ENCODE measurements at places on chromosomes 7 and 10.

DNA sequence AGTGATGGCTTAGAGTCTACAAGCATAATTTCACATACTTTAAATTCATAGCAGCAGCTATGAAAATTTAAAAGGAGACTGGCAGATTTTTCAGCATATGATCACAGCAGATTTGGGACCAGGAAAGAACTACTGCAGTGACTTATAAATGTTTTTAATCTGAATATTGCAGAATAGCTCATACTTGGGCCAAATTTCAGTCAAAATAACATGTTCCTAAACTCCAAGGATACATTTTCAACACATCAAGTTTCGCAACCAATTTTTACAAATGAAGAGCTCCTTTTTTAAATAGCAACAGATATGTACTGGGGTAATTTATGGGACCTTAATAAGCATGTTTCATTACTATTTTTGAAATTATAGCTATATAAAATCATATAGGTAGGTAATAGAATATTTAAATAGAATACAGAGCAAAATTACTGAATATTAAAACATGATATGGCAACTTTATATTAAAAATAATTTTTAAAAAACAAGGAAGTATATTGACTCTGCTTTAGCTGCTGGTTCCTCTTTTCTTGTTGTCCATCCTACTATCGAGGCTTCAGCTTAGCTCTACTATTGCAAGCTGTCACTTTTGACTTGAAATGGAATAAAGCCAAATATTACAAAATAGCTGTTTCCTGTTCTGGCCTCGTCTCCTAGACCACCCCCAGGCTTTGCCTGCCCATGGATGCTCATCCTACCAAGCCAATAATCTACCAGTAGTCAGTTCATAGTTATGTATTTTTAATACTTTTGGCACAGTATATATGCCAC, 123.1 kb downstream of the NRBF2 start:
- DNase-seq: no peak

DNA sequence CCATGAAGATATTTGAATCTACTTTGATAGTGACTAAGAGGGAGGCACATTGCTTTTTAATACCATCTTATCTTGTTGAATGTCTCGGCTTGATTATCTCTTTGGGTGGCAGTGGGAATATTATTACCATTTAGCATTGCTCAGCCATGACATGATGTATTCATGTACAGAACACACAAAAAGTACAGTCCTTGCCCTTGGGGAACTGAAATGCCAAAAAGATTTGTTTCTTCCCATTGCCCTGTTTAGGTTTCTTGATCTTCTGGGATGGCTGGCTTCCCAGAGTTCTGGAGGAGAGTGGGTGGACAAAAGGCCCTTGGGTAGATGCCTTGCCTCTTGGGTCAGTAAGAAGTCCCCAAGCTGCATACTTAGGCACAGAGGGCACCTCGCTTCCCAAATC, 23.8 kb downstream of the SUFU start:
- no peak for DNase-seq

DNA sequence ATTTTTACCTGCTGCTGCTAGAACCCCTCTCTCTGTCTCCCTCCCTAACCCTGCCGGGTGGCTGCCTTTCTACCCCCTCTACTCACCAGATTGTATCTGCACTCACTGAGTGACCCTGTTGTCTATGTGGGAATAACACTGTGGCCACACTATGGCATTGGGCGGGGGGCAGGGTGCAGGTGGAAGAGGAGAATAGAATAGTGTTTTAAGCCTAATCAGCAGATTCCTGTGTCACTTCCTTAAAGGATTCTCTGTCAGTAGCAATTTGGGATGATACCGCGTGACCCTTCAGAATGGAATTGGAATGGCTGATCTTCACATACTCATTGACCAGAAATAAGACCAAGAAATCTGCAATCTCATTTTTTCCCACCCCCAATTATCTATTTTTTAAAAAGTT, 67.1 kb upstream of the ANKRD1 start:
- DNase-seq: no peak

DNA sequence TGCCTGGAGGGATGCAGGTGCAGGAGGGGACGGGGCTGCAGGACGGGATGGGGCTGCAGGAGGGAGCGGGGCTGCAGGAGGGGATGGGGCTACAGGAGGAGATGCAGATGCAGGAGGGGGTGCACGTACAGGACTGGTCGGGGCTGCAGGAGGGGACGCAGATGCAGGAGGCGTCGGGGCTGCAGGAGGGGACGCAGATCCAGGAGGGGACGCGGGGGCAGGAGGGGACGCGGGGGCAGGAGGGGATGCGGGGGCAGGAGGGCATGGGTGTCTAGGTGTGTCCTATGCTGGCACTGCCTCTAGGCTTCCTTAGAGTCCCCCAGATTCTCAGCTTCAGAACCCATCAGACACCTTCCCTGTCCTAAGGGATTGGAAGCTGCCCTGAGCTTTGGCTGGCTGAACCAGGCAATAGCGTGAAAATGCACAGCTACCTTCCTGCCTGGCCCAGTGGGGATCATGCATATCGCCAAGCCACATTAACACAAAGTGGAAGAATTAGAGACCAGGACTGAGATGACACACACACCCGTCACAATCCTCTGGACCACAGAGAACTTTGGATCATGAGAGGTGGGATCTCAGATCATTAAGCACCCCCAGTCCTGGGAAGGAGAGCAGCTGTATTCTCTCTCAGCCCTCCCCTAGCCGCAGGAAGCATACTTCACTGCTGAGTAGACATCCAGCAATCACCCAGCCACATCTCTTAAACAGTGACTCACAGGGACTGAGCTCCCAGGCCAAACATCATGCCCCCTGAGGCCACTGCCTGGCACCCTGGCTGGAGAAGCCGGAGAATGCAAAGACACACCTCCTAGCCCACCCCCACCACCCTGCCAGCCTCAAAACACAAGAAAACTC, 67.3 kb downstream of the VWA2 start:
- DNase-seq: peak; percentile 84

- DNase-seq: no peak
These were observed 44.7 kb downstream of the ABLIM1 start for GRCh38 chr10:114613237-114613979.

- DNase-seq: no peak
These were observed 436.7 kb downstream of the IPMK start for GRCh38 chr10:57830877-57831560.

DNA sequence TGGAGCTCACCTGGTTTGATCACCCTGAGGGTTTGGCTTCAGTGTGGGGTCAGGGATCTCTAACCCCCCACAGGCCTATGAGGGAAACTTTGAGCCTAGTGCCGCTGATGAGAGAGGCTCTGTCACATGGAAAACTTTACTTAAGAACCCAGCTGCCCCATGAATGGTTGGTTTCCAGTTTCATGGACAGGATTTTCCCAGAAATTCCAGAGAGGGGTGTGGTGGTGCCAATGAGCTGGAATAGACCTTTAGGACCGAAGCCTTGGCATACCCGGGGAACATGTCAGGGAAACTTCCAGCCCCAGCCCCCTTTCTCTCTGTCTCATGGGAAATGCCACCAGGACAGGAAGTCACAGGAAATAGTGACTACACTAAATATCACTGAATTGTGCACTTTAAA, 36.9 kb downstream of the AKR1B1 start:
- no peak for DNase-seq

GRCh38 chr7:70178211-70178610, 579.9 kb downstream of the AUTS2 start:
- DNase-seq: no peak

- no peak for DNase-seq
These were observed 82.3 kb downstream of the VPS50 start for GRCh38 chr7:93314449-93314848.

- DNase-seq: no peak
These were observed 64.2 kb downstream of the CNNM2 start for GRCh38 chr10:102982296-102982695.

DNA sequence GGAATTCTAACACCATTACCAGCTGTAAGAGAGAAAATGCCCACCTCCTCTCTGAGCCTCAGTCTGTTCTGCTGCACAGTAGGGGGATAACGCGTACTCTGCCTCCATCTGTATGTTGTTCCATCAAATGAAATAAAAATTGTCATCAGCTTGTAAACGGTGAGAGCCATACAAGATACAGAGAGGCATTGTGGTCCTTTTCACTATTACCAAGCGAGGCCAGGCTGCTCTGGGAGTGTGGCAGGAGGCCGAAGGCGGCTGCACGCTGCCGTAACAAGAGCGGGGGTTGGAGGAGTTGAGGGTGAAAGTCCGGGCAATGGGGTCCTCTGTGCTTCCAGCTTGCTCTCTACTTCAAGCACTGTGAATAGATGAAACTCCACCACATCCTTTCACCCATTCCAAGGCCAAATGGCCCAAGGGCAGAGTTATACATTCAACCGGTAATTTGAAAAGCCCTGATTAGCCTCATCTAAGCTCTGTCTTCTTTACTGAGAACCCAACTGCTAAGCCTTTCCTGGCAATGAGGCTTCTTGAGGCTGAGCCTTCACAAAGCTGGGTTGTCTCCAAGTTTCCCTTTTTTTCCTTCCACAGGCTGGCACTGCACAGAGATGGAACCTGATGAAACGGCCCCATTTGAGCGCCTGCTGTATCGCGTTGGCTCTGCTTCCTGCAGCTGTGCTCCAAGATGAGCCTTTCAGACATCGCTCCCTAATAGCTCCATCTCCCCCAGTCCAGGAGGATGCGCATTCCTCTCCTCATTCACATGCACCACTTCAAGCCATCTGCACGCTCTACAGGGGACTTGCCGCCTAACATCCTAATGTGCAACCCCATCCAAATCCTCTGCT, 47.2 kb downstream of the PYROXD2 start:
- DNase-seq: no peak

DNA sequence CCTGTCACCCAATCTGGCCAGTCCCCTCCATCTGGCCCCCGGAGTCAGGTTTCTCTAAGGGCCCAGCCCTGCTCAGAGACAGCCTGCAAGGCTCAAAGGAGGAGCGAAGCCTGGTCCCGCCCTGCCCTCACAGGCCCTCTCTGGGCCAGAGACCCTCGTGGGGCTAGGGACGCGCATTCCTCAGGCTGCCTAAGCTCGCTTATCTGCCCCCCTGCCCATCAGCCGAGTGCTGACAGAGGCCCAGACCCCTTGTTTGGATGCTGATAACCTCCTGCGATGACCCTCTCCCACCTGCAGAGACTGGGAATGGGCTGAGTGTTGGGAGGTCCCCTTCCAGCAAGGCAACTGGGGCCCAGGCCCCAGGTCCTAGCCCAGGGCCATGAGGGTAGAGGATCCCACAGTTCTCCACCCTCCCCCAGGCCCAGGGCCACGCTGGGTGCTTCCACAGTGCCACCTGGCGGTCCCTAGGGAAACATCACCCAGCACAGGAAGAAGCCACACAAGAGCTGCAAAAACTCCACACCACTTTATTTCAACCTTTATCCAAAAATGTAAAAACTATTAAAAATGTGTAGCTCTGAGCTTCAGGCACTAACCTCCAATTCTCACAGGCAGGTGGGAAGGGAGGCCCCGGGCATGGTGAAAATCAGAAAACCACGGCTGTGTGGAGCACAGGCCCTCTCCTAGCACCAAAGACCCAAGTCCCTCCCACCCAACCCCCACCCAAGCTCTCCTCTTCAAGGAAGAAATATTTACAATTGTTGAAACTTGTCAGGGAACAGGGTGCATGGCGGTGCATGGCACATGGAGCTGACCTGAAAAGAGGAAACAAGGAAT, 2.2 kb downstream of the NPM3 start:
- DNase-seq: no peak

GRCh38 chr7:158664406-158664805, 40.2 kb downstream of the NCAPG2 start:
- no peak for DNase-seq

- DNase-seq: no peak
These were observed 157.1 kb upstream of the SHH start for GRCh38 chr7:155969192-155969929.

GRCh38 chr7:13965077-13965476, 24.4 kb downstream of the ETV1 start:
- DNase-seq: no peak

DNA sequence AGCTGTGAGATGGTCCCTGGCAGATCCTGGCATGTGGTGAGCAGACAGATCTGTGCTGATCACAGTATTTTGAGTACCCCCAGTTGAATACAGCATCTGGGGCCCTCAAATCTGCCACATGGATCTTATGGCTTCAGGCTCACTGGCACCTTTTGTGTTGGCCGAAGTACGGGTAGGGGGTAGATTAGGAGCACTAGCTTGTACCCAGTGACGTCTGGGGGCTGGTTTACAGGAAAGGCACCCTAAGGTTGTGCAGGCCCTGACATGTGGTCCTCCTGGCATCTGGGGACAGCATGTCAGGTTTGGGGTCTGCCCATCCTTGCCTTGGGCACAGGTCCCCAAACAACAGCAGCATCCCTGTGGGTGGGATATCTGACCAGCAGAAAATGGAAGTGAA, 53.2 kb downstream of the SYPL1 start:
- no peak for DNase-seq

- DNase-seq: peak; percentile 27
These were observed 121.4 kb upstream of the INHBA start for GRCh38 chr7:41824284-41824683.

- no peak for DNase-seq
These were observed 29.7 kb downstream of the TMEM270 start for GRCh38 chr7:73890555-73891147.

GRCh38 chr10:34907743-34908430, 92.8 kb upstream of the PARD3 start:
- DNase-seq: no peak

DNA sequence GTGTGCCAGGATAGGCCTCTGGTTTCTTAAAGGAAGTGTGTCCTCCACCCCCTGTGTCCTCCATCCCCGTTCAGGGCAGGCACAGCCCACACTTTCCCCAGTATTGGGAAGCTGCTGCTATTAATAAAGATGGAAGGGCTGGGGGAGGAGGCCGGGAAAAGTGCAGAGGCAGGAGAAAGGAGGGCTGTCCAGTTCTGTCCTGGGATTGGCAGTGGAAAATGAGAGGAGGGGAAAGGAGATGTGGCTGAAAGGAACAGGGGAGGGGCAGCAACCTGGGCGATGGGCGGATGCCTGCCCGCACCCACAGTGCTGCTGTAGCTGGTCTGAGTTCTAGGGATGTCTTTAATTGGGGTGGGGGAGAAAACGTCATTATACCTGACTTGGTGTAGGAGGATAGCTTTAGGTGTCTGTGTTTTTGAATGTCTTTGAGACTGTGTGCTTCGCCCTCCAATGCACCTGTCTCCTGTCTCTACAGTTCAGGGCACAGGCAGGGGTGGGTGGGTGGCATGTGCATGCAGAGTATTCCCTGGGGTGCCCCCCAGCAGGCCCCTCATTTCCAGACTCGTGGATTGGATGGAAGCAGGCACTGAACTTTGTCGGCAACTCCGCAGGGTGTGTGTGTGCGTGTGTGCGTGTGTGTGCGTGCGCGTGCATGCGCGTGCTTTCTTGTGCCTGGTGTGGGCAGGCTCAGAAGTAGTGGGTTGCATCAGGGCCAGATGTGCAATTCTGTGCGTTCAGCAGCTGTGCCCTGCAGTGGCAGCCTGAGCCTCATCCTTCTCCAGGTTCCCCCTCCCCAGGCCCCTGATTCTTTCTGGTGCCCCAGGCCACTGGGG, 2.5 kb downstream of the TRIM8 start:
- DNase-seq: no peak

GRCh38 chr7:81064426-81064825, 145.6 kb upstream of the SEMA3C start:
- DNase-seq: no peak

- no peak for DNase-seq
These were observed 9.0 kb upstream of the KIF20B start for GRCh38 chr10:89692416-89692815.

GRCh38 chr7:13279854-13280435, 592.5 kb downstream of the ARL4A start:
- DNase-seq: no peak

All from GM04503 (cell line).